Islet precursor cell (in vitro differentiated cells): ENCODE measurements at places on chromosomes 2 and 18.
A peak's percentile ranks its signal among the peaks of the same experiment; 100 is the strongest.

GRCh38 chr2:15753811-15754702 is 162.4 kb downstream of the DDX1 start:
- DNase-seq = peak; percentile 30

DNA sequence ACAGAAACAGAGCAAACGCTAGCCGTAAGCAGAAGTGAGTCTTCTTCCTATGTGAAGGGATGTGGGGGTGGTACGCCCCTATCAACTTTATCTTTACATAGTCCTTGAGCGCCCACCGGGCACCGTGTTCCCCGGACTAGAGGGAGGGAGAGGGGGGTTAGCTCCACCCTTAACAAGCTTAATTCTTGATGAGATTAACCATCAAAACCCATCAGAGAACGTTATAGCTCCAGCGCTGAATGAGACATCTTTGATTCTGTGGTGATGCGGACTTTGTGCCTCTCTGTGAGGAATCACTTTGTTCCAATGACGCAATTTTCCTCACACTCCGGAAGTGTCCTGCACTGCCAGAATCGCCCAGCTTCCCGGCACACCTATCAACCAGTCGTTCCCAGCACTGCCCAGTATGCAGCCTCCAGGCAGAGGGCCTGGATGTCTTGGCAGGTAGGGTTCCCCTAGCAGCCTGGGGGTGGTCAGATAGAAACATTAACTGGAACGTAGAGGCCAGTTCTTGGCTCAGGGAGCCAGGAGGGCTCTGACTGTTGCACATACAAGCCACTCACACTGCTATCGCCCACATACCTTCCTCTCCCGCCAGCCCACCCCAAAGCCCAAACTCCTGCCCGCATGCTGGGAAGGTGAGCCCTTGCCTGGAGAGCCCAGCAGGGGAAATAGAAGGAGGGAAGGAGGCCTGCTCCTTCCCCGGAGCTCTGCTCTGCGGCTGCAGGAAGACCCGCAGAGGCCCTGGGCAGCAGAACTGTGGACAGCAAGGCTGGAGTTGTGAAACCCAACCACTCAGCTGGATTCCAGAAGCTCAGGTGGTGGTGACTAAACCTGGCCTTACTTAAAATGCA is 1.9 kb upstream of the ODC1 start:
- no peak for DNase-seq

- DNase-seq = no peak
Observed at GRCh38 chr2:23934259-23934658, 6.0 kb upstream of the UBXN2A start.

DNA sequence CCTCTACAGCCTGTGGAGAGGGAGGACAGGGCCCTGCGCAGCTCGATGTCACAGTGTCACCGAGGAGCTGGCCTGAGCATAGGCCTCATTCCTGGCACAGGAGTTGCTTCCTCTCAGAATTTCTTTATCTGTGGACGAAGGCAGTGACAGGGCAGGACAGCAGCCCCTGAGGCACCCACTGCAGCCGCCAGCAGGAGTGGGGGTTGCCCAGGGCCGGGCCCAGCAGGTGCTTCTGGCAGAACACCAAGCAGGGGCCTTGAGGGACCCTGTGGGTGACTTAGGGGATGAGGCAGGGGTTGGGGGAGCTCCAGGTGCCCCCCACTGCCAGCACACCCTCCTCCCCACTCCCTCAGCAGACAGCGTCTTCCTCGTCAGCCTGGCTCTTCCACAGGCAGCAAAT is 290.0 kb downstream of the PHLPP1 start:
- DNase-seq = no peak

DNA sequence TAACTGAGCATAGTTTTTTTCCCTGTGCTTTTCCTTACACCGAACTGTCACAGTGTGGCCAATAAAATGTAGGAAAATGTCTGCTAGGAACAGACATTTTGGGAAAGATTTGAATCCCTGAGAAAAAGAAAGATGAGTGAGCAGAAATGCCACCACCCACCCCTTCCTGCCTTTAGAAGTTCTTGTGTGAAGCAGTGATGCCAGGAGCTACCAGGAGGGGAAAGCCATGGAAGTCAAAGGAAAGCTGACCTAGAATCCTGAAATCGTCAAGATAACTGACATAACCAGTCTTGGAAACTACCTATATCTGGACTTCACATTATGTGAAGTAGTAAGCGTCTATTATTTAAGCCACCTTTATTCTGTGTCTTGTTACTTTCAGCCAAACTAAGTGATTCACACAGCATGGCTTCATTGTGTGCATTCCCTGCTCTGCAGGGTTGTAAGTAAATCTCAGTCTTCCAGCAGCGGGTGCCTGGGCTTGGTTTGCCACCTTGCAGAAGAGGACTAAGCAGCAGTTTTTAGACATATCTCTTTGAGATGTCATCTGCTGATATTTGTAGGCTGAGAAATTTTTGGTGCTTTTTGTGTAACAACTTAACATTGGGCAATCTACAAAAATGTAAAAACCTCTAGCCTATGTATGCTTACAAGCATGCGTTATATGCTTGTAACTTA is 11.2 kb upstream of the SPRED2 start:
- no peak for DNase-seq

DNA sequence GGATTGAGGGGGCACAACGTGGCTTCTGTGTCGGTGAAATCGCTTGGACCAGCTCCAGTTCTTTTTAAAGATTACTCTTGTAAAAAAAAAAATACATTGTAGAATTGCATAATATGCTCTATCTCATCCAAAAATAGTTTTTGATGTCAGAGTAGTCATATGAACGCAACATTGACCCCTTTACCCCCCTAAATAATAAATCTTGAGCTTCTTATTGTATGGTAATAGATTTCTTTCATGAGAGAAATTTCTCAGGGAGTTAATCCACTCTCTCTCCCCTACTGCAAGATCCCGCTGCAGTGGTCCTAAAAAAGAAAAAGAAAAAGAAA is 50.2 kb upstream of the PAIP2B start:
- no peak for DNase-seq

DNA sequence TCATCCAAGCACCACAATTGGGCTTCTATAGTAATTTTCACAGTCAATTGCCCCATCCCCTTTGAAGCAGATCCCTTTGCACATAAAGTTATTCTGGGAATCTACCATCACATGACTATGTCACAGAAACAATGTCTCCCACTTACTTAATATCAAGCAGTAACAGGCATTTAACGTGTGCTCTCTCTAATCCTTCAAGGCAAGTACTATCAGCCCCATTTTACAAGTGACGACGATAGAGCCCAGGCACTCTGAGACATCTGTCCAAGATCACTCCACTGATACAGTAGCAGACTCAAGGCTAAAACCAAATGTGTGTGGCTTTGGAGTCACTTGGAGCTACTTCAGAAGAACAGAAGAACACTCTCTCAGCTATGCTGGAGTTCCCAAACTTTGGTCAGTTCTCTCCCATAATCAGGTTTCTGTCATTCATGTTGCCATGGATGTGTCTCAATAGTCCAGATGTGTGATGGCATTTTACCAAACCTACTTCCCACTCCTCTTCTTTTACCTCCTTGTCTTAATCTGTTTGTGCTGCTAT is 39.7 kb downstream of the PID1 start:
- peak; percentile 58 for DNase-seq

- DNase-seq = no peak
Observed at GRCh38 chr2:130378898-130379214, 23.0 kb downstream of the PTPN18 start.

DNA sequence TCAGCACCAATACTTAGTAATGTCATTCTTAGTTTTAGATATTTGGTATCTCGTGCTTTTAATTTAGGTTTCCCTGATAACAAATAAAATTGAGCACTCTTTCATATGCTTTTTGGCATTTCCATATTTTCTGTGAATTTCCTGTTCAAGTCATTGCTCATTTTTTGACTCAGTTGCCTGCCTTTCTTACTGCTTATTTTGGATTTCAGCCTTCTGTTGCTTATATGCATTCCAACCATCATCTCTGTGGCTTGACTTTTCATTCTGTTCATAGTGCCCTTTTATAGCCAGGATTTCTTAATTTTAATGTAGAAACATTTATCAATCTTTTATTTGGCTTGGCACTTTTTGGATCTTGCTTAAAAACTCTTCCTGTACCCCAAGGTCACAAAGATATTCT is 14.5 kb upstream of the KIF3C start:
- DNase-seq = no peak

- no peak for DNase-seq
Observed at GRCh38 chr2:55159037-55159651, 72.9 kb downstream of the CLHC1 start.

GRCh38 chr2:54668711-54669110 is 54.8 kb upstream of the EML6 start:
- DNase-seq = no peak

DNA sequence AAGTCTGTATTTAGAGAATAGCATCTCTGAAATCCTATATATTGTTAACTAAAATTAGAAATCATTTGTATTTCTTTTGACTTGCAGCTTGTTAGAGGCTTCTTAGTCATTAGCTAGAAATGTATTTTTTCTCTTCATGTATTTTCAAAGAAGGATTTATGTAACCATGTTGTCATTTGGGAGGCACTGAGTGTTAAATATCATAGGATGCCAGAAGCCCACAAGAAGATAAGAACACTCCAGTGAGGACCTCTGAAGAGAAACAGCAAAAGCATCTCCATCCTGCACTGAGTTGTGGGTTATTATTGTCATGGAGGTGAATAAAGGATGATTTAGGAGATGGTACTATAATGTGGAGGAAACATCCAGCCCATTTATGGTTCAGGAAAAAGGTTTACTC is 93.5 kb downstream of the UBE2E3 start:
- no peak for DNase-seq

GRCh38 chr18:46096651-46097300 is 1.3 kb downstream of the ATP5F1A start:
- DNase-seq = no peak

- no peak for DNase-seq
Observed at GRCh38 chr2:236714080-236714479, 144.5 kb downstream of the ACKR3 start.

- no peak for DNase-seq
Observed at GRCh38 chr2:216504376-216504762, 5.7 kb downstream of the RPL37A start.

GRCh38 chr2:146651361-146651760 is 1193.5 kb upstream of the ACVR2A start:
- no peak for DNase-seq

DNA sequence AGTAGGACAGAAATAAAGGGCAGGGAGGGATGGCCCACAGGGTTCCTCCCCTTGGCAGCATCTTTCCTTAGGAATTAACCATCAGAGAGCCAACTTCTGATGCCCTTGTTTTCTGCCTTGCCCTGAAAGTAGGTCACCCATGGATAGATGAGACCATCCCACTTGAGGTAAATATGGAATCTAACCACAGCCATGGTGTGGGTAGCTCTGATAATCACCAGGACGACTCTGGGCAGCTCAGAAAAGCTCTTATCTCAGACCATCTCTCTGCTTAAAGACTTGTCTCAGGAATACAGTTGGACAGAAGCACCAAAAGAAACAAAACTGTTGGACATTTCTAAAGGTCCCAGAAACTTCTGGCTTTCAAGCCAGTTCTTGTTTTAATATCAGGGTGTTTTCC is 101.4 kb upstream of the CELF4 start:
- peak; percentile 13 for DNase-seq

- DNase-seq = no peak
Observed at GRCh38 chr18:24446953-24447538, 13.4 kb upstream of the HRH4 start.

GRCh38 chr2:65299246-65299645 is 71.6 kb downstream of the ACTR2 start:
- DNase-seq = no peak

- DNase-seq = no peak
Observed at GRCh38 chr18:22335731-22336198, 82.0 kb downstream of the CTAGE1 start.

- DNase-seq = no peak
Observed at GRCh38 chr2:14647714-14648113, 15.2 kb downstream of the LRATD1 start.

GRCh38 chr2:102460467-102460866 is 12.6 kb upstream of the SLC9A4 start:
- no peak for DNase-seq

GRCh38 chr18:3263132-3263700 is 1.3 kb downstream of the MYL12B start:
- no peak for DNase-seq

GRCh38 chr2:238426568-238427434 is at the start of gene ASB1:
ASB1 (plus strand) TSS chr2:238426927; CDS start chr2:238427071, 144 bp downstream.
- DNase-seq = peak; percentile 93

DNA sequence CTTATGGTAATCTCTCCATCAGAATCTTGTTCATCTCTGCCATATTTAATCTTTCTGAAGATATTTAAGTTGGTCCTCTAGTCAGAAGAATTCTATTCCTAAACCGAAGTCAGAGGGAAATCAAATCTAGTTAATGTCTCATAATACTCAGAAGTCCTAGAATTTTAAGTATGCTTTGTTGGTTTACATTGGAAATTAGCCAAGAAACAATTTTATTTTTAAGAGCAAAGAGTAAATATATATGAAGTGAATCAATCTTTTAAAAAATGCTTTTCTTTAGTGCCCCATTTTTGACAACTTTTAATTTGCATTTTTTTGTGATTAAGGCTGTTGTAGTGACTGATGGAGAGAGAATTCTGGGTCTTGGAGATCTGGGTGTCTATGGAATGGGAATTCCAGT is 38.1 kb downstream of the ME2 start:
- DNase-seq = no peak

DNA sequence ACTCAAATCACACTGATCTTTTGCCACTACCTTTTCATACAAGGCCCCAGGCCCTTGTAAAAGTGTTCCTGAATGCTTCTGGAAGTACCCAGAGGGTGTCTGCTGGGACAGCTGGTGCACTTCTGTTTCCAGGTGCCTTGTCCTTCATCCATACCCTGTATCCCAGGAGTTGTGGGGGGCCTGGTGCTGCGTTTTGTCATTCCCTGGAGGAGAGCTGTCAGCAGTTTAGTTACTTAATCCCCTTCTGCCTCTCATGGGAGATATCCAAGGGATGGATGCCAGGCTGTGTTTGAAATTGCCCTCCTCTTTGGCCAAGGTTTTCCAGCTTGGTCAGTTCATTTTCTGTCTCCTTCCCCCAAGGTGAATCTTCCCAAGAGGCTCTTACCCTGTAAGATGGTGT is 158.3 kb downstream of the WDSUB1 start:
- DNase-seq = peak; percentile 59

DNA sequence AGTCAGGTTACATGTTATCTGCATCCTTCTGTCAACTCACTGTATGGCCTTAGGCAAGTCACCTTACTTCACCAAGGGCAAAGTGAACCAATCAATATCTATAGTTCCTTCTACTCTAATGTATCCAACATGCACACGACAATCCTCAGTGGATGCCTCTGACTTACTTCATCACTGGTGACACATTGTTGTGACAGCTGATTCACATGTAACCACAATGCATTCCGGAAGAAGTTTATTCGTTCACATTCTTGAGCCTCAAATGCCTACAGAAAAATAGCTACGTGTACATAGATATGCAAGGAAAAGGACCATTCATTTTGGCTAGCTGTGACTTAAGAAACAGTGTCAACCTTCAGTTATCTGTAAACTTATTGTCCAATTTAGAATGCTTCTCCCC is 26.3 kb upstream of the EPG5 start:
- no peak for DNase-seq

GRCh38 chr2:170408461-170409163 is 230.7 kb downstream of the MYO3B start:
- DNase-seq = no peak

- no peak for DNase-seq
Observed at GRCh38 chr18:10518595-10519255, 7.1 kb upstream of the NAPG start.

- DNase-seq = no peak
Observed at GRCh38 chr2:200509235-200509611, 645 bp downstream of the KCTD18 start.

GRCh38 chr2:172249334-172249733 is 146.6 kb upstream of the DLX2 start:
- no peak for DNase-seq
